ENCODE measurements at places on chromosomes 16 and 17.
A peak's percentile ranks its signal among the peaks of the same experiment; 100 is the strongest.

- no peak for DNase-seq
These were observed 25.8 kb upstream of the ABCC3 start for GRCh38 chr17:50608700-50609379.

GRCh38 chr16:30927789-30928378 is 4.5 kb downstream of the FBXL19 start:
- no peak for DNase-seq

GRCh38 chr17:36544044-36544306 is 744 bp upstream of the GGNBP2 start:
- peak; percentile 19 for DNase-seq

DNA sequence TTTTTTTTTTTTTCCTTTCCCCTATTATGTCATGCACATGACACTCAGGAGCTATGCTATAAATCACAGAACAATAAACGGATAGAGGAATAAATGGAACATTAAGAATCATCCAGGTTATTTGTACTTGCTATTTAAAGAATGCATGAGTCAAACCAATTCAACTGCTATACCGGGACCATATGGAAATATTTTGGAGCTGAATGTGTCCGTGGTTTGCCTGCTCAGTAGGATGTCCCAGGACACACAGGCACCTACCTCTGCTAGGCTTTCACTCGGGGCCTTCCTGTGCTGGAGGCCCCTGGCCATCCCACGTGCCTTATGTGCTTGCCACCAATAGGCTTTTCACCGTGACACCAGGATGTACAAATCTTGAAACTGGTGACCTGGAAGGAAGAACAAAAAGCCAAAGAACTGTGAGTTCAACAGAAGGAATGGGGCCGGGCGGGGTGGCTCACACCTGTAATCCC is 15.3 kb upstream of the SEC14L1 start:
- DNase-seq, result peak; percentile 92

GRCh38 chr17:80860703-80861417 is 130.8 kb upstream of the CHMP6 start:
- no peak for DNase-seq

DNA sequence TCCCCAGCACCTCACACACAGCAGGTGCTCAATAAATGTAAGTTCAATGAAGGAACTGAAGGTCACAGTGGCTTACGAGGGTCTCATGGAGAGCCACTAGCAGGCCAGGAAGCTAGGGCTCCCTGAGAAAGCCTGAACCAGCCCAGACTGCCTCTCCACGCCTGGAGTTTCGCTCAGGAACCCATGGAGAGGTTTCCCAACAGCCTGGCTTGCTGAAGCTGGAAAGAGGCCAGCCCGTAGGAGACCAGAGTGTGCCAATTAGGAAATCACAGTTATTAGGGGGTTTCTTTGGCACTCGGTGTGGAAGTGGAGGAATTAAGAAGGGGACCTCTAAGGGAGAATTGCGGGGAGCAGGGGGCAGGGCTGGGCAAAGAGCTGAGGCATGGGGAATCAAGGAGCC is 36.3 kb upstream of the CACNG1 start:
- DNase-seq, result no peak

DNA sequence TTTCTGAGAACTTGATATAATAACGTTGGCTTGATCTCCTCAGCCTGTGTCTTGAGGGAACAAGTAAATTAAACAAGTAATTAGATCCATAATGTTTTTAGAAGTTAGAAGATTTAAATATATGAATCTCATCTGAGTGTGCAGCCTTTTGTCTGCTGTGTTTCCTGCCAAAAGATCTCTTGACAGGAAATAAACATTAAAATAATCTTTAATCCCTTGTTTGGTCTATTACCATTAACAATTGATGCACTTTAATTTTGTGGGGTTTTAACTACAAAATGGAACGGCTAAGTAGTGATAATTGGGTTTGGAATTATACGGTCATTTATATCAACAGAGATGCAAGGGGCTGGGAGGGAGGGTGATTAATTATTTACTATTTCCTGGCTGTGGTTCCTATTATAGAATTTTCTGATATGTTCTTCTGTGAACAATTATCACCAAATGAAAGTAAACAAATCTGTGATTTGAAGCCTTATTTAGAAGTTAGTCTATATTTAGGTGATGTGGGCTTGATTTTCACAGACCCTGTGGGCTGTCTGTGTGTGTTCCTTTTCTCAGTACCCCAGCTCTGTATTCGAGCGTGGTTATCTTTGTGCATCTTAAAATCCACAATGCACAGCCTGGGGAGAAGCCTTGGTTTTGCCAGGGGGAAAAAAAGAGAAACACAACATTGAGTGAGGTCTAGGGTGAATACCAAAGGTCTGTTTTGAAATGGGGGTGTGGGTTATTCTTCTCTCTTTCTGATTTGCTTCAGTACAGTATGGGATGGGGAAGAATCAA is 556.1 kb downstream of the WWOX start:
- DNase-seq, result no peak

DNA sequence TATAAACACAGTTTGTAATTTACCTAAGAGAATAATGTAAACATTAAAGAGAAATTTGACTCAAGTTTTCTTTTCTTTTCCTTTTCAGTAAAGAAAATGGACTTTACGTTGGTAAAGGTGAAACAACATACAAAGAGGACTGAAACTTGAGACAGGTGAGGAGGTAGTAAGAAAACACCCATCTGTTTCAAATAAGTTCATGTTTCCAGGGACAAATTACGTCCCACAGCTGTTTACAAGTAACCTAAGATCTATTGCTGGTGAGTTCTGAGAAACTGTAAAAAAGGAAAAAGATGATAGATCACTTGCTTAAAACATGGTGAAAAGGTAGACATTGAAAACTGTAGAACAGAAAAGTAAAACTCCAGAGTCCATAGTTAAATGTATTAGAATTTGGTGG is 4.8 kb upstream of the ABCA5 start:
- no peak for DNase-seq

DNA sequence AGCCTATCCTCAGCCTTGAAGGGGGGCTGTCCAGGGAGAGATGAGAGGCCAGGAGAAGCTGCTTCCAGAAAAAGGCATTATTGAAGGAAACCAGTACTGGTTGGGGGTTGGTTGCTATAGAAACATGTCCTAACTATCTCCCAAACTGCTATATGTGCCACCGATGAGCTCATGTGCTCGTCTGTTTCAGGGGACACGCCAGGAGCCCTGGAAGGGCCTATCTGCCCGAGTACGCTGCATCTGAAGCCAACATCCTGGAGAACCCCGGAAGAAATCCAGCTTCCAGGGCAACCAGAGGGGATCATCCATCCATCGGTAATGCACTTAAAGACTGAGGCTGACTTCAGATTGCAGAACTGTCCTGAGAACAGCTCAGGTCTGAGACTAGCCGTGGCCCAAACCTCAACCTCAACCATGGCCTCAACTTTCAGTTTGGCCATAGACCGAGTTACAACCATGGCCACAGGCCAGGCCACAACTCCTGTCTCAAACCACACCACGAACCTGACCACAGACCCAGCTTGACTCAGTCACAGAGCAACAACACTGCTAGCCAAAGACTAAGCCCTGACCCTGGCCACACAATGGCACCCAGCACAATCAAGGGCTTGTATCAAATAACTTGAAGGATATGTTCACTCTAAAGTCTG is 10.2 kb downstream of the PITPNM3 start:
- DNase-seq, result no peak

- no peak for DNase-seq
These were observed 197.1 kb downstream of the KCNJ2 start for GRCh38 chr17:70366386-70366785.

GRCh38 chr17:42784811-42785592 is 4.6 kb downstream of the WNK4 start:
- DNase-seq, result no peak

DNA sequence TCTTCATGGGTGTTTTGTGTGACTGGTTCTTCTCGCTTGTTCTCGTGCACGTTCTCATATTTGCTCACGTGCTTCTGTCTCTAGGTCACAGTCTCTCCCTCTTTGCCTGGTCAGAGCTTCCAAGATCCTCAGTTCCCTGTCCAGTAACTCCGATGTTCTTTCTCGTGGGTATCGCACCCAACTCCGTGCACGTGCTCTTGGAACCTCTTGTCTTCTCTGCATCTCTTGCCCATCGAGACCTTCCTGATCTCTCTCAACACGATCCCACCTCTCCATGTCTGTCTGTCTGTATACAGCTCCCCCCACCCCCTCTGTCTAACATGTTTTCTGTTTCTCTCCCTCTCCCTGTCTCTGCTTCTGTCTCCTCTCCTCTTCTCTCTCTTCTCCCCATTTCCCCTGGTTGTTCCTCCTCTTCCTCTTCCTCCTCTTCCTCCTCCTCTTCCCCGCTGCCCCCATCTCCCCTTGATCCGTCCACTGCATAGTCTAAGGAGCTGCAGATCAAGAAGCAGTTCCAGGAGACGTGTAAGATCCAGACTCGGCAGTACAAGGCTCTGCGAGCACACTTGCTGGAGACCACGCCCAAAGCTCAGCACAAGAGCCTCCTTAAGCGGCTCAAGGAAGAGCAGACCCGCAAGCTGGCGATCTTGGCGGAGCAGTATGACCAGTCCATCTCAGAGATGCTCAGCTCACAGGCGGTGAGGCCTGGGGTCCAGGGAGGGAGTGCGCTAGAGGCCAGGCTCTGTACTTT is 6.1 kb downstream of the HIRIP3 start:
- DNase-seq, result no peak

- no peak for DNase-seq
These were observed 231.4 kb upstream of the WSCD1 start for GRCh38 chr17:5838661-5839300.

DNA sequence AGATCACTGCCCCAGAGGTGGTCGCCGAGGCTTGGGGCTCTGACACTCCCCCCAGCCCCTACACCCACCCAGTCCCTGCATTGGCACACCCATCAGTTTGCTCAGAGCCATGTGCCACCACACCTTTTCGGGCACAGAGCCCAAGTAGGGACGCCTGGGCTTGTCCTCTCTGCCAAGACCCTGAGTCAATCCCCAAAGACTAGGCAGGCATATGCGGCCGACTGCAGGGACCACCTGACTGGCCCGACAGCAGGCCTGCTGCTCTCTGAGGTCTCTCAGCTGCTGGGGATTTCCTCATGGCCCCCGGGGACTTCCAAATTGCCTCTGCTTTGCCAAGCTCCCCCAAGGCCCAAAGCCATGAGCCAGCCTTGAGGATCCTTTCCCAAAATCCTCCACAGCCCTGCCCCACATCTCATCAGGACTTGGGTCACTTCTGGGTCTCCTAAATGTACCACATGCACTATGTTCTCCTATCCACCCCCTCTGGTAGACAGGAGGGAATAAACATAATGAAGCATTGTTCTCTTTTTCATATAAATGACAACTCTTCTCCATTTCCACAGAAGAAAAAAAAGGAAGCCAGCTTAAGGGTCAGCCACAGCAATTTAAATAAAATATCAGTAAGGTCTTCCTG is 30.6 kb downstream of the MYO18A start:
- no peak for DNase-seq

DNA sequence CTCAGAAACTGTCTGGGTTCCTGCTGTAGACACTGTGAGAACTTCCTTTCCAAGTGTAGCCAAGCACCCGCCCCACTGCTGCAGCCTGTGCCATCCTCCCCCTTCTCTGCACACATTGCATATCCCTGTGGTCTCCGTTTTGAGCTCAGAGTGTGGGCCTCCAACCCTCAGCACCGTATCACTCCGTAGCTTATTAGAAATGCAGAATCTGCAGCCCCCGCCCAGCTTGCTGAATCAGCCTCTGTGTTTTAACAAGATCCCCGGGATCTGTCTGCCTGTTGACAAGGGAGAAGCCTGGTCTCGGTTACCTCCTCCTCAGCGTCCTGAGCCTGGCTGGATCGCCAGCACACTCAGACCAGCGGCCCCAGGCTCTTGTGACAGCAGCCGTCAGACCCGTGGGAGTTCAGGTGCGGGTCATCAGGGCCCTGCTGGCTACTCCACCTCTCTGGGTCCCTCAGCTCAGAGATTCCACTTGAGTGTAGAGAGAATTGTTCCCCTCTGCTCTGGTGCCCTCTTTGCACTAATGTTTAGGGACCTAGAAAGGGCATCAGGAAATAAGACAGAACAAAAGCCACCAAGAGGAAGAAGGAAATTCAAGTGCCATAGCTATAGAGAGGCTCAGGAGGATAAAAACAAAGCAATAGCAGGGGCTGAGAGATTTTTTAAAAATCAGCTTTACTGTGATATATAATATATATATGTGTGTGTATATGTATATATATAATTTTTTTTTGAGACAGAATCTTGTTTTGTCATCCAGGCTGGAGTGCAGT is 92.3 kb downstream of the PITPNC1 start:
- DNase-seq, result no peak

Measured in retinal pigment epithelial cell (primary cell).